ENCODE measurements at places on chromosomes 11 and 22.

DNA sequence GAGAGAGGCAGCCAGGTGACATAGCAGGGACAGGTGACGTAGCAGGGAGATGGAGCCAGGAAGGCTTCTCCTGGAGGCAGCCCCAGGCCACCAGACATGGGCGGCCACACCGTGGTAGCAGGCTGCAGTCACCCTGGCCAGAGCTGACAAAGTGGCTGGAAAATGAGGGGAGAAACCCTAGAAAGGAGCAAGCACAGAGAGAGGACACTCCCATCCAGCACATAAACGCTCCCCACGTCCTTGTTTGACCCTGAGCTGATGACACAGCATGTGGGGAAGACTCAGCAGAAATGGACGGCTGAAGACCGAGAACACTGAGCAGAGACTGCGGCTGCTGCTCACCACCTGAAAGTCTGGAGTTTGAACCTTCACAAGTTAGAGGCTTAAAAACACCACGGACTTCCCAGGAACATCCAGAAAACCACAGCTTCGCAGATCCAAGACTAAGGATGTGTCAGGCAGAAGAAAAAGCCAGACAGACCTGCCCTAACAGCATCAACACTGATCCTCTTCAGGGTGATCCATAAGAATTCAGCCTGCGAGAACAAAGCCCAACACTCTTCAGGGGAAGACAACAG is 28.7 kb downstream of the DRD4 start:
- H3K4me1 ChIP-seq = peaks cover 16% of the 10 kb centered on the region
- no peak for DNase-seq
- no peak overlapping the region for H3K4me3 ChIP-seq
- H3K36me3 ChIP-seq = no peaks in the 10 kb centered on the region
- H3K27ac ChIP-seq = peak overlapping the region; percentile 79
- no peaks in the 10 kb centered on the region for H3K27me3 ChIP-seq

- H3K27me3 ChIP-seq = no peaks in the 10 kb centered on the region
- DNase-seq = no peak
- peaks cover 39% of the 10 kb centered on the region for H3K36me3 ChIP-seq
Observed at GRCh38 chr11:810040-810567, 337 bp downstream of the RPLP2 start.

GRCh38 chr22:29882716-29883044 is 294 bp upstream of the MTMR3 start:
- no peaks in the 10 kb centered on the region for H3K36me3 ChIP-seq
- H3K27ac ChIP-seq = no peak overlapping the region
- no peak for DNase-seq
- no peaks in the 10 kb centered on the region for H3K27me3 ChIP-seq
- peak overlapping the region; percentile 81 for H3K4me3 ChIP-seq

DNA sequence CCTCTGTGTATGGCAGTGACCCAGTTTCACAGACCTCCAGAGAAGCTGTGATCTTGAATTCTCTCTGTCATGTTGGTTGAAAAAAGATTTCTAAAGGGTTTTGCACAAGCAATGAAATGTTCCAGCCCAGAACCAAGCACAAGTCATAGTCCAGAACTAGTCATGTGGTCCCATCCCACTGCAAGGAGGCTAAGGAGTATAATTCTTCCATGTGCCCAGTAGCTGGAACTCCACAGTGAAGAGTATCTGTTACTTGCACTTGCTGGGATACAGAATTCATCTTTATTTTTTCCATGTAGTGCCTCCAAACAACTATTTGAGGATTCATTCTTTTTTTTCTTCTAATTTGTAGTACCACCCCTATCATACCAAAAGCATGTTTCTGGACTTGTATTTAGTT is 9.9 kb upstream of the MMP8 start:
- no peaks in the 10 kb centered on the region for H3K27me3 ChIP-seq
- H3K27ac ChIP-seq = no peak overlapping the region
- no peaks in the 10 kb centered on the region for H3K4me1 ChIP-seq

DNA sequence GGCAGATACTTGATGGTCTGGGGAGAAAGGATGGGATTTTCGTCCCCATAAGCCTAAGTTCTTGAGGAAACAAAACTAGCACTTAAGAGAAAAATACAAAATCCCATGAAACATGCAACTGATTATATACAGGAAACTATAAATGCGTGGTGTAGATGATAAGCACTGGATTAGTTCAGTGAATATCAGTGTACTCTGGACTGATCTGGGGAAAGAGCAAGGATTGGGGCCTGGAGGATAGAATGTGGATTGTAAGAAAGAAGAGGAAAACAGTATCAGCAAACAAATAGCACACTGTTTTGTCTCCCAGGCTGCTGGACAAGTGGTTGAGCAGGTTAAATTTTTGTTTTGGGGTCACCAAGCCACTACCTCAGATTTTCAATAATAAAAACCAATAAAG is 49.8 kb downstream of the DCUN1D5 start:
- no peaks in the 10 kb centered on the region for H3K36me3 ChIP-seq
- H3K4me3 ChIP-seq = no peak overlapping the region
- no peaks in the 10 kb centered on the region for H3K4me1 ChIP-seq

GRCh38 chr22:29224859-29225410 is 19.2 kb downstream of the EMID1 start:
- H3K4me1 ChIP-seq = peaks cover 30% of the 10 kb centered on the region
- H3K36me3 ChIP-seq = no peaks in the 10 kb centered on the region
- DNase-seq = no peak
- no peak overlapping the region for H3K4me3 ChIP-seq
- peak overlapping the region; percentile 59 for H3K27ac ChIP-seq

GRCh38 chr11:76655501-76656049 is 15.0 kb downstream of the LRRC32 start:
- no peaks in the 10 kb centered on the region for H3K4me1 ChIP-seq
- H3K27ac ChIP-seq = peak overlapping the region; percentile 79
- no peaks in the 10 kb centered on the region for H3K36me3 ChIP-seq
- DNase-seq = no peak
- H3K4me3 ChIP-seq = no peak overlapping the region
- no peaks in the 10 kb centered on the region for H3K27me3 ChIP-seq
